ENCODE measurements at places on chromosomes 4 and X.
A peak's percentile ranks its signal among the peaks of the same experiment; 100 is the strongest.

- no peak for DNase-seq
Measured at GRCh38 chrX:45959567-45959966, 585.7 kb downstream of the ZNF674 start.

DNA sequence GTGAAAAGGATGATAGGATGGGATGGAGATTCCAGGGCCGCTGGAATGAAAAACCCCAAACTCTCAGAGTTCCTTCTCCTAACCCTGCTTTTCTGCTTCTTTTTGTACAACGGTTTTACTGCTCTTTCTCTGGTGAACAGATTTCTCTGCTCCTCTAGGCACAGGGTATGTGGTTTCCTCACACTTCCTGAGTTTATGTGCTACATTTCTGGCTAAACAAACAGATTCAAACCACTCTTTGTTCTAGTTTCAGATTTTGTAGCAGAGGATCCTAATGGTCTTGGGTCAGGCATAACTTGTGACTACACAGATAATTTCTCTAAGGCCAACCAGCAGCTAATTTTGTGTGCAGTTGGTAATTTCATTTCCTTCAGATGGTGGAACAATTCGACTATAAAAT, 52.6 kb downstream of the OSTC start:
- DNase-seq, result no peak

DNA sequence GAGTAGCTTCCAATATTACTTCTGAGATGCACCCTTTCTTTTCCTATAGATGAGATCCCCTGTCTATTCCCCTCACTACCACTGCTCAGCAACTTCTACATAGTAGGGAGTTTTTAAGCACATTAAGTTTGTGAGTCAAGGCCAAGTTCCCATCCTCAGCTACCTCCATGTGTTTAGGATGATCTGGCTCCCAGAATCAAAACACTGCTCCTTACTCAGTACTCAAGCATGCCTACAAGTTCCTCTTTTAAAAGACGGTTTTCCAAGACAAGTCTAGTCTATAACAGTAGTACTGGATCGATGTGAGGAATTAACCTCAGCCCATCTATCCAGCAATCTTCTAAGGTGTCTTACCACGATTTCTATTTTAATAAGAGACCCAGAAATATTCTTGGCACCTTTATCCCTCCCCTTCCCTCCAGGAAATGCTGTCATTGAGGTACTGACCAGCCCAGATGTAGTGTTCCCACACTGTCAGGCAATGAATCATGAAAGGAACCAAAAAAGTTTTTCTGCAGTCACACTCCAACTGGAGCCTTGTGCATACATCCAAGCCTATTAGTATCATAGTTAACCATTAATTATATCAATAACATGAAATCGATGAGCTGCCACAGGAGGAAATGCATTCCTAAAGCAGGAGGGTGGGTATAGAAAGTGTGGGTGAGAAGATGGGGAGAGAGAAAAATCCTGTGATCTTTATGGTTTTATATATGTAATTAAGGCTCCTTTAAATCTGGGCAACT, 29.6 kb downstream of the AREG start:
- DNase-seq, result no peak

DNA sequence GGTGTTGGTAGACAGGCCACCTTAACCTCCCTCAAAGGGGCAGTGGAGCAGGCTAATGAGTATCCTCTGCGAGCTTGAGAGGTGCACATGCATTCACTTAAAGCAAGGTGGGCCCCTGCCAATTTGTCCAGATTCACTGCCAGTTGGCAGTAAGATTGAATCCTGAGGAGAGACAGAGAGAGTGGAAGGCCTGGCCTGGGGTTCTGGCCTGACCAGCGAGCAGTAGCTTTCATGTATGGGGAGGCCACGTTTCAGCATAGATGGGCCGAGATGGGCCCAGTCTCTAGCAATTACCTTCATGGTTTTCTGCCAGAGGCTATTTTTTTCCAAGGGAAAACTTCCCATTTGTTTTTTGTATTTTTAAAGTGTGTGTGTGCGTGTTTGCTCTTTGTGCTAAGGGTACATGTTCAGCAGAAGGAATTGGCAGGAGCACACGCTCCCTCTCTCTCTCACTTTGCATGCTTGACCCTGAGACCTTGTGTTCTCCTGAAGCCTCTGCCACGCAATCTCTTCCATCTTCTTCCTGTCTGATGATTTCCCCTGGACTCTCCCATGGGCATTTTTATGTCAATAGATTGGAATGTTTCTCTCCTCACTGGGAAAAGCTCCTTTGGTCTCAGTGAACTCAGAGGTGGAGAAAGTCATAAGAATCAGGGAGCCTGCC, 215.8 kb upstream of the SFRP2 start:
- DNase-seq, result peak; percentile 65

GRCh38 chr4:138656990-138657389, 358.6 kb upstream of the NOCT start:
- no peak for DNase-seq

GRCh38 chrX:117985241-117985640, 131.4 kb downstream of the KLHL13 start:
- DNase-seq, result no peak

- no peak for DNase-seq
Measured at GRCh38 chrX:39301036-39301435, 499.8 kb downstream of the MID1IP1 start.

- no peak for DNase-seq
Measured at GRCh38 chrX:134362560-134363089, 97.3 kb upstream of the HPRT1 start.

DNA sequence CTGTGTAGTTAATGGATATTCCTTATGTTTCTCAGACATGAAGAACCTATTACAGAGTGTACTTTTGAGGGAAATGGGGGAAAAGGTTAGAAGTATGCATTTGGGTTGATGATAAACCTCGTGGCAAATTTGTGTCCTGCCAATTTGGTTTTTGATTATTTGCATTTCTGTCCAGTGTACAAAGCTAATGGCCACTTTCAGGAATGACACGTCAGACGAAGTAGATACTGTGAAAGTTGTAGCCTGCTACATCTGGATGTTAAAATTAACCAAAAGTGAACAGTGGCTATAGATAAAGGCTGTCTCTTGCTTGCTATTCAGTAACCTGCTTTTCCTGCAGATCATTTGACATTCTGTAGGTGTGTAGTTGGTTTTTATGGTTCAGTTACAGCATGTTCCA, 1.0 kb downstream of the PRDX4 start:
- no peak for DNase-seq

DNA sequence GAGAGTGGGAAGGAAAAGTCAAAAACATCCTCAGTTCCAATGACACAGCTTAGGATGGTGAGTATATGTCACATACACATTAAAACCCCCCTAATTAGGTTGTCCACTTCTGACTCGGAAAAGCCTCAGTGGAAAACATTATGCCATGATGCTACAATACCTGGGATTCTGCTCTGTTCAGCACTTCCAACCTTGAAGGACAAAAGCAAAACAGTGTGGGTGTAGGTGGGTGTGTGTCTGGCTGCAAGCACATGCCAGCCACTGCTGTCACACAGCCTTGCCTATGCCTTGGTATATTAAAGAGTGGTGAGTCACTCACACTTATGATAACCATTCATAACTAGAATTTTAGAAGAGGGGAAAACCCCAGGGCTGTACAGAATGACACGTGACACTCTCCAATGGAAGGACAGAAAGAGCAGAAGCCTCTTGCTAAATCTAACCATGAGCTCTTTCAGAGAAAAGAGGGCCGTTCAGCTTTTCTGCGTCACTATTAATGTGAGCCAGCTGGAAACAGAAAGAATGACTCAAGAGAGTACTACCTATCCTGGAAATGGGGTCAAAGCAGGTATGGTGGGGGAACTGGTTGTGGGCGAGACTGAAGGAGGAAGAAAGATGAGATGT, 159.6 kb downstream of the TET2 start:
- DNase-seq, result no peak

DNA sequence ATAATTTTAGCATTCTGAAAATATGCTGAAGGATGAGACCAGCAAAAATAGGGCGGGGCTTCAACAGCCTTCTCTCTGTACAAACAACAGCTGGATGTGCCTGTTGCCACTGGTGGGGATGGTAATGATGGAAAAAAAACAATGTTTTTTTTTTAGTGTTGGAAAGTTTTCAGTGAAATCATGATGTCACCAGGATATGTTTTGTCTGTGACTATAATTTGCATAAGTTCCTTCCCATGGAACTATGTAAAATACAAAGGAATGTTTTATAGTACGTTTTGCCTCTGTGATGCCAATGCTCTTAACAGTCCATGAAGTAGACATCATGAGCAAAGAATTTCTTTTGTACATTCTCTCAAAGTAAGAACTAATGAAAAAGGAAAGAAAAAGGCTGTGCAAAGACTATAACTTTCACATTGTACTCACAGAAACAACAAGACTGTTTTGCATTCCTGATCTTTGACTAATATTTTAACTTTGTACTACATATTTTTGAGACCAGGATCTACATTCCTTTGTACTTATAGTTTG, 589.7 kb downstream of the SPRY1 start:
- DNase-seq, result peak; percentile 64

DNA sequence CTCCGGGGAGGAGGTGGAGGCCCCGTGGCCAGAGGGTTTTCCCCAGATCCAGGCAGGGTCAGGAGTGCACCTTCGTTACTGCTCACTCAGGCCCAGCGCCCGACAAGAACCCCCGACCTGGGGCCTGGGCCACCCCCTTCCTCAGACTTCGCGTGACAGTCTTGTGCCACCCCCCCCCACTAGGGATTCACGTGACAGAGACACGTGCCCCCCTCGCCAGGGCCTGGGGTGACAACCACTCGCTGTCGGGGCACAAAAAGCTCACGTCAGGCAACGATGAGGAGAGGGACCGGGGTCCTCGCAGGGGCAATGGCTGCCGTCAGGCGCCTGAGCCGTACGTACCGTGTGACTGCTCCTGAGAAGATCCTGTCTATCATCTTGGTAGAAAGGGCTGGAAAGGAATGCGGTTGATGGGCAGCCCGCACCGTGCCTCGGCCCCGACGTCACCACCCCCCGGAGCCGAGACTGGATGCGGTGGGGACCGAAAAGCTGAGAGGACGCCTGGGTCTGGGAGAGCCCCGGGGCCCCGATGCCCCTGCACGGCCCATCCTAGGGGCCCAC, 23.0 kb upstream of the GTPBP6 start:
- no peak for DNase-seq

DNA sequence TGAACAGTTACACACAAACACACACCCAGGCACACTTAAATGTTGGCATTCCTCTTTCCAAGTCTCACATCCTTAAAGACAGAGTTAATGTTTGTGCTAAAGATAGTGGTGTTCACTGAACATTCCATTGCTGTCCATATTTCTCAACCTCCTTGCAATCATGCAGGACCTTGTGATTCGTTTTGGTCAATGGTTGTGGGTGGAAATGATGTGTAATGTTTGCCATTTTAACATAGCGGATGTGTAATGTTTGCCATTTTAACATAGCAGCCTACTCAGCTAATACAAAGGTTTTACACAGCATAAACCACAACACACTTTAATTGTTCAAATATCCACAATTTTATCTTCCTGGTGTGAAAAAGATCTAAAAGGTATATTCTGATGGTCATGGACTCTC, 93.9 kb downstream of the CEP44 start:
- DNase-seq, result no peak

- no peak for DNase-seq
Measured at GRCh38 chr4:113810906-113811305, 49.4 kb upstream of the CAMK2D start.

GRCh38 chr4:90171491-90171890, 44.3 kb downstream of the CCSER1 start:
- no peak for DNase-seq

DNA sequence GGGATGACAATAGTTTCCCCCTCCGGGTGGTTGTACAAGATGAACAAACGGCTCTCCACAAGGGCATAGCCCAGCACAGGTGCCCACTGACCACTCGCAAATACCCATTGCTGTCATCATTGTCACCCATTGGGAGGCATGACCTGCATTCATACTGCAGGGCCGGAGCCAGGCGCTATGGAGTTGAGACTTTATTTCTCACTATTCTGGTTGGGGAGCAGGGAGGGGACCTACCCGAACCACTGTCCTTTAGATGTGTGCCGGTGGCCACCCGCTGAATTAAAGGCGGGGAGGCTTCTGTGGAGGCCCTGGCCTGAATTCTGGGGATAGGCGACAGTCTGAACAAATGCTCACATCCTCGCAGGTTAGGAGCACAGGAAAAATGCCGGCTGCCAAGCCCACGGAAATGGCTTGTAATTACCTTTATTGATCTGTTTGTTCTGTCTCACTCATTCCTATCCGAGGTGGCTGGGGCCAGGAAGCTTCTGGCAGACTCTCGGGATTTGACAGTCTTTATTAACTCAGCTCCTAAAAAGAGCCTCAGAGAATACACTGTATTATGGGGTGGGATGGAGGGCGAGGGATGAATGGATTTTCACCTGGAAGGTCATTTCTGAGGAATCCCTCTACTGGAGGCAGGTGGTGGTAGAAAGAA, 125.1 kb upstream of the PSAPL1 start:
- no peak for DNase-seq
